T-helper 1 cell (primary cell): ENCODE measurements at places on chromosomes 7 and 10.

- no peak for DNase-seq
These were observed 4.4 kb downstream of the TBX20 start for GRCh38 chr7:35249537-35249907.

- no peak for DNase-seq
These were observed 95.3 kb downstream of the WDR11 start for GRCh38 chr10:120946497-120946896.

DNA sequence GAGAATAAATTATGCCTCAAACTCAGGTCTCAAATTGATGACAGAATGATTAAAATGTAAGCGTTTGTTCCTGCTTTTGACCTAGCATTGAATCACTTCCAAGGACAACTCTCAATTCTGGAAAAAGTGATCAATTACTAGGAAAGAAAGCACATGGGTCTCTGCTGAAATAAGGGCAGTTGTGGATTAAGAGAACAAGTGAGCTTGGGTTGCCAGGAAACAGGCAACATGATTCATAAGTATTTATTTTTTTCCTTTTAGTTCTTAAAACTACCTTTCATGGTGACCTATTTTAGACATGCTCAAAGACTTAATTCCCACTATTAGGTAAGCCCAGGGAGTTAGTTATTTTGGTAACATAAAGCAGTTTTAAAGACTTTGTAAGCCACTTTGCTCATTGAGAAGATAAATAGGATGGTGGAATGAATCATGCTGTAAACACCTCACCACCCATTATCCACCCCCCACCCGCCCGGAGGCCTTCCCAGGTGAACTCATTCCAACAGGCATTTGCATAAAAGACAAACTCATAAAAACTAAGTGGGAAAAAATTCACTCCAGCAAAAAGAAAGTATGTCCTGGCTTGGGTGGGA lies 728.3 kb downstream of the SORCS1 start:
- no peak for DNase-seq

DNA sequence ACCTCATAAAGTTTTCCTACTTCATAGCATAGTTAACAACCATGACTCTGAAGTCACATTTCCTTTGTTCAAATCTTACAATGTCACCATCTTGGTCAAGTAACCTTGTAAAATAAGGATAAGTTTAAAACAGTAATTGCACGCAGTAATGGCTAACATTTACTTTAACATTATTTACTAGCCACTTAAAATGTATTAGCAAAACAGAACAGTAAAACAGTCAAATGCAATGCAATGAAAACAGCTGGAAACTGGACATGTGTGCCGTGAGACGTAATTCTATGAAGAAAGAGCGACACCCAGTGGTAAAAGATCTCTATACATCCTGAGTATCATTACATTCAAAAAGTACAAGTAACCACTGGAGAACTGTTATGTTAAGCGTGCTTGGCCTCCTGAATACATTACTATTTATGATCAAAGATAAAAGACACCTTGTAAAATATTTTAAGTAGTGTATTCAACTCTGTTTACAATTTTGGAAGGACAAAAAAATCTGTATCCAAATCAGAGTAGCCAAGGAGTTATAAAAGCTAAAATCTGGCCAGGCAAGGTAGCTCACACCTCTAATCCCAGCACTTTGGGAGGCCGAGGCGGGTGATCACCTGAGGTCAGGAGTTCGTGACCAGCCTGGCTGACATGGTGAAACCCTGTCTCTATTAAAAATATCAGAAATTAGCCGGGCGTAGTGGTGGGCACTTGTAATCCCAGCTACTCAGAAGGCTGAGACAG lies 27.2 kb downstream of the ATE1 start:
- DNase-seq = no peak

- no peak for DNase-seq
These were observed 13.8 kb downstream of the DPYSL4 start for GRCh38 chr10:132200344-132201110.

- DNase-seq = no peak
These were observed 57.4 kb upstream of the ACBD5 start for GRCh38 chr10:27297844-27298521.

DNA sequence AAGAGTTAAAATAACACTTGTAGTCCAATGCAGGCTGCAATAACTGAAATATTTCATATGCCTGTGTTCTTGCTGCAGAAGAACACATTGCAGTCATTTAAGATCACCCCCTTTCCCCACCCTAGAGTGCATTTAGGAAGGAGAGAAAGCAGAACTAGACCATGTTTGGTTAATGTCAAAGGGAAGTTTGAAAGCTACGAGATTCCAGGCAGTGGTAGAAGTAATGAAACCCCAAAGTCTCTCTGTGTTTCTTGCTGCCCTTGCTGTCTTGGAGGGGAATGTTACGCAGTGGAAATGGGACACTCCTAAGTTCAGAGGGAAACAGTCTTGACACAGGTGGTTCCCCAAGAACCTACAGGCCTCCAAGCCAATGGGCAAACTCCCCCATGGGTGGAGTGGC lies 242.9 kb downstream of the PTEN start:
- no peak for DNase-seq

- no peak for DNase-seq
These were observed 117.9 kb upstream of the KLF6 start for GRCh38 chr10:3902809-3903410.

DNA sequence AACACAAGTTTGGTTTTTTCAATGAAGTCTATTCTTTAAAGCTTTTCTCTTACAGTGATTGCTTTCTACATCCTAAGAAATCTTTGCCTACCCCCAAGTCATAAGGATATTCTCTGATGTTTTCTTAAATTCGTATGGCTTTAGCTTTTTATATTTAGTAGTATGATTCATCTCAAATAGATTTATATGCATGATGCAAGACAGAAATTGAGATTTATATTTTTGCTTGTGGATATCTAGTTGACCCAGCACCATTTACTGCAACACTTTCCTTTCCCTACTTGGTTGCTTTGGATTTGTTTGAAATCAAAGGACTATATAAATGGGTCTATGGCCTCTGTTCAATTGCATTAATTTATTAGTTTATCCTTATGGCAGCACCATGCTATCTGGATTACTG lies 113.9 kb downstream of the ZNF438 start:
- no peak for DNase-seq
